ENCODE measurements at places on chromosomes 4 and X. TPM values are rescaled to one million over a fixed set of nuclear protein-coding genes. Genes with fewer than 3 reads are reported as not detected.

RAB33A gene
- total RNA-seq, result not detected

NRK gene
- not detected for total RNA-seq

STARD8 gene
- total RNA-seq, result 2.8 TPM

EMD gene
- total RNA-seq, result 62.4 TPM

XKRX gene
- not detected for total RNA-seq

DNA sequence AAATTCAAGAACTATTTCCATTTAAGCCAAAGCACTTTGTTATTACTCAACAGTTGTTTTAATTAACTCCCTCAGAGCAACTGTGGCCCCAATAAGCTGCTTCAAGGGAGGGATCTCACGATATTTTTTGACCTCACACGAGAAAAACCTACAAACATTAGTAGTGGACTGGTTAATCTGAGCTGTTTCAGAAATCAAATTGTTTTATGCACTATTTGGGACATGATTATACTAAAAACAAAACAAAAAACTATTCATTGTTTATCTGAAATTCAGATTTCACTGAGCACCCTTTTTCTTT lies 74.3 kb downstream of the DCHS2 start:
- DNase-seq, result no peak

DNA sequence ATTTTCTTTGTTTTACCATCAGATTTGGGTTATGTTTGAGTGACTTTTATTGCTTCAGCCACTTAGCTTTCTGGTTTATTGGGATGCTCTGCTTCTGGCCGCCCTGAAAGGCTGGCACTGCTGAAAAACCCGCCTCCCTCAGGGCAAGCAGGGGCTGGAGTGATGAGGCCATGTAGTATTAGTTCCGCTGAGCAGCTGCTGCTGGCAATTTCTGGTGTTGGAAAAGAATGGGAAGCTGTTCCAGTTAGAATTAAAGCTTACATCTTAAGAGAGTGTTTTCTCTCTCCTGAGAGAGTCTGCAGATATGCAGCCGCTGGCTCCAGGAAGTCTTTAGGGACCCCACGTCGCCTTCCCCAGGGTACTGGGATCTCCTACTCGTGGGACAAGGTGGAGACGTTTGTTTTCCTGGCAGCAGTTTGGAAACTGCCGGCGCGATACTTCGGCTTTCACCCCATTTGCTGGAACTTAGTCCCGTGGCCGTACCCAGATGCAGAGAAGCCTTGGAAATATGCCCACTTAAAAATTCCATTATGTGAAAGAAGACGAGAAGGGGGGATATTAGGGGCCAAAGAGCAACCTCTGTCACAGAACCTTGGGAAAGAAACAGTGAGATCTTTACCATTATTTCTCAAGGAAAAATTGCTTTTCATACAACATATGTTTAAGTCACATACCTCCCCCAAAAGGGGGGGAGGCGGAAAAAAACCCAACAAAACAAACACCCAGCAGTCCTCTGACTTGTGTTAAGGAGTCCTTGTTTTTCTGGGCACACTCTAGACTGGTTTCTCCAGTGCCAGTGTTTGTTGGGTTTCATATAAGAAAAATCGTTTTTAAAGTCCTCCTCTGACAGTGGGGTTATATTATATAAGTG lies 72.6 kb downstream of the TMEM131L start:
- DNase-seq, result peak; percentile 30

- DNase-seq, result no peak
Observed at GRCh38 chr4:17469931-17470674, 41.8 kb downstream of the QDPR start.

DNA sequence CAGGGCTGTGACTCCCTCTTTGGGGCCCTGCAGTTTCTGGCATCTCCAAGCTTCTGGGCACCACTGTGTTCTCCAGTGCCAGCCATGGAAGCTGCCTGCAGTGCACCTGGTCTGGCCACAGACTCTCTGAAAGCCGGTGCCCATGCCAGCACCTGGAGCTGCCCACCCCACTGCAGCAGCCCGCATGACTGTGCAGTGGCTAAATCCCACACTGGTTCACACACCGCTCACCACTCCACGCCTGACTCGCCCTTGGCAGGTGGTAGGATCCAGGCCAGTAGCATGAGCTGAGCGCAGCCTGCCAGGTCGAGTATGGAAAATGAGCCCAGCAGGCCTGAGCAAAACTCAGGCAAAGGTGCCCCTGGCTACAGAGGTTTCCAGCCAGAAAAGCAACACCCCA lies 72.8 kb upstream of the INTU start:
- no peak for DNase-seq

GRCh38 chr4:118964891-118965411 lies 76.3 kb downstream of the SYNPO2 start:
- no peak for DNase-seq

All from MG63 (cell line).